ENCODE measurements at places on chromosomes 1 and 21. TPM values are rescaled to one million over a fixed set of nuclear protein-coding genes. Genes with fewer than 3 reads are reported as not detected.

- DNase-seq, result peak; percentile 53
These were observed 262.1 kb upstream of the VAMP3 start for GRCh38 chr1:7508934-7509519.

- peak; percentile 17 for DNase-seq
These were observed 307.0 kb downstream of the ST6GALNAC3 start for GRCh38 chr1:76381450-76382097.

GRCh38 chr1:212473729-212474128, 41.0 kb downstream of the NENF start:
- no peak for DNase-seq

GRCh38 chr1:212805767-212806166, 14.1 kb downstream of the TATDN3 start:
- no peak for DNase-seq

Gene GUCA2A
- total RNA-seq, result not detected

GRCh38 chr21:26719750-26720149, 125.5 kb downstream of the ADAMTS1 start:
- DNase-seq, result no peak

GRCh38 chr1:68185743-68186142, 46.6 kb downstream of the WLS start:
- no peak for DNase-seq

Gene FMO2
- 47.3 TPM for total RNA-seq

DNA sequence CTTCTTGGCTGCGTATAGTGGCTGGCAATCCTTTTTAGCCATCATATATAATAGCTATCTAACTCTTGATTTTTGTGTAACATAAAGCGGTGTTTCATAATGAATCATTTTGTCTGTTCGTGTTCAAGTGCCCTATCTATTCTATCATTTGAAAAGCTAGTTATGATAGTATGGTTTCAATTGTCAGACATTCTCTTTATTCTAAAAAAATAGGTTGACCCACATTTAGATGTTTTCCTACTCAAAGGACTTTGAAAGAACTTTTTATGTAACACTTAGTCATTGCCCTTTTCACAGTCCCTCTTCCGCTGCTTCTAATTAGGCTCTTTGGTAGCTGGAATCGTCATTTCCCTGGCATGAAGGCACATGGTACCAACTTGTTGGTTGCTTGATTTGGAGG, 272.2 kb upstream of the B3GALT2 start:
- DNase-seq, result no peak

- DNase-seq, result peak; percentile 72
These were observed 6.7 kb downstream of the TAS1R3 start for GRCh38 chr1:1337793-1338147.

DNA sequence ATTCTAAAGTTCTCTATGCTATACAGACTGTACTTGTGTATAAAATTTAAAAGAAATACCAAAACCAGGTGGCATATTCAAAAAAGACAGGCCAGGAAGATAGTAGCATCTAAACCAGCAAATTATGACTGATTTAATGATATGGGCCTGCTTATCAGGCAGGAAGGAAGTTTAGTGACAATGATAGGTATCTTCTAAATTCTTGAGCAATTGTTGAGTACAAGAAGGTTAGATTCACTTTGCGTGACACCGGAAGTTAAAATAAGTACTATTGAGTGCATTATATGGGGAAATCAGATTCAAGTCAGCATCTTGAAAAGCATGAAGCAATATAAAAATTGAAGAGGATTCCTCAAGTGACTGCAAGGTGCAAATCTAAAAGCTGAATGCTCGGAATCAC, 186.8 kb upstream of the RGS18 start:
- no peak for DNase-seq

Gene SOX13
- total RNA-seq, result 10.5 TPM

DNA sequence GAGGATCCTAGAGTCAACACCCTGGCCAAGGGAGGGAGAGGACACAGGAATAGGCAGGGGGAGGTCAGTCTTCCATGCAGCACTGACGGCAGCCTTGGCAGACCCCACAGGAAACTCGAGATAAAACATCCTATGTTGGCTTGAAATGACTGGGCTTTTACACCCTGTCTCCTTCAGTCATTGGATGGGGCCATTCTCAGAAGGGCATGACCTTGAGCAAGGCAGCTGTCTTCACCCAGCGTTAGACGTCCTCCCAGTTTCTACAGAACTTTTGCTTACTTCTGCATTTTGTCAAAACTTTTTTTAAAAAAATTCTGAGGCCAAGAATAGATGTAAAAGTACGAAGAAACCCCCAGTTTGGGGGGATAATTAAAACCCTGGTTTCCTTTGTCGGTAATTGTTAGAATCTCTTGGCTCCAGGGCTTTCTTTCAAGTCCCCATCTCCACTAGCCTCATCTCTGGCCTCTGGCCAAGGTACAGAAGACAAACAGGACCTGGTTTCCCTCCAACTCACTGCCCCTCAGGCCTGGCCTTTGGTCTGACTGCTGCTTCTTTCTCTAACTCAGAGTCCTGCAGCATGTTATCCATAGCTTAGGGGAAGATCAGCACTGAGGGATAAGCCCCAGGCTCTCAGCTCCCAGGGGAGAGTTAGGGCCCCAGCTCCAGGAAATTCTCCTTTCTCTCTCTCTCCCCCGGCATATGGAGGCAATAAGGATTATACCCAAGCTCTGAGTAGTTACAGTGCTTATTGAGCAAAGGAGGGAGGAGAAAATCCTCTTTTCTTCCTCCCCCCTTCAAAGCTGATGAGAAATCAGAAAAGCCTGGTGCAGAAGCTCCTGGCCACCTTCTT, 51.6 kb upstream of the KCND3 start:
- DNase-seq, result no peak

DNA sequence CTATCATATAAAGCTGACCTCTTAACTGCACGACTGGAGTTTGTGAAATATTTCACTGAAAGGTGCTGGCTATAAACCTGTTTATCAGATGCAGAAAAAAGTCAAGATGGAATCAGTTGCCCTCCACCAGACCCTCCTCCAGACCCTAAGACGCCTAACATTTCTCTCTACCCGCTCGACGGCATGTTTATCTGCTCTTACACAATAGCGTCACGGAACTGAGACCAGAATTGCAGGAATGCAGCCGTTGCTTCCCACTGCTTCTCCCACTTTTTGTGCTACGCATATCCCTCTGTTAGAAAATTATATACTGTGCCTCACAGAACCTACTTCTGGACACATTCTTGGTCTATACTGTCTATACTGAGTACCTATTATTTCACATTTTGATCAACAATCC, 28.2 kb upstream of the FAM131C start:
- peak; percentile 23 for DNase-seq

Gene NBPF19
- 39.7 TPM for total RNA-seq

GRCh38 chr1:201902198-201902597, 13.5 kb downstream of the SHISA4 start:
- no peak for DNase-seq

- DNase-seq, result no peak
These were observed 19.3 kb upstream of the POGK start for GRCh38 chr1:166819974-166820373.

- no peak for DNase-seq
These were observed 27.2 kb upstream of the ATP1A1 start for GRCh38 chr1:116345843-116346242.

DNA sequence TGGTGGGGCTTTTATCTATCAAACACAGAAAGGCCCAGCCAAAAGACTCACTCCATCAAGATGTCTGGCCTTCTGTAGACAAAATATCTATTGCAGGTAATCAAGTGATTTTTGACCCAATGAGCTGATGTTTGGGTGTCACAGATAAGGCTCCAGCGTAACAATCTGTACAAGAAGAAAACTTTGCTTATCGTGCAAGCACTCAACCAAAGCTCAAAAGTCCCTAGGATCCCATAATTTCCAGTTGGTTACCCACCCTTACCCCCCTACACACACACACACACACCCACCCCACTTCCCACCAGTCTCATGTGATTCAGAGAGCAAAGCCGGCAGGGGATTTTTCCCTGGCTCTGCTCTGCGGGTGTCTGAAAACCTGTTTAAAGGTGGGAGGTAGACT, 5.8 kb downstream of the ITPKB start:
- DNase-seq, result no peak

Gene HTR1D
- not detected for total RNA-seq

- peak; percentile 98 for DNase-seq
These were observed 12.8 kb downstream of the ADAMTSL4 start for GRCh38 chr1:150561974-150562445.

Gene GJA4
- total RNA-seq, result not detected

Gene KCNJ6
- total RNA-seq, result 1.3 TPM

DNA sequence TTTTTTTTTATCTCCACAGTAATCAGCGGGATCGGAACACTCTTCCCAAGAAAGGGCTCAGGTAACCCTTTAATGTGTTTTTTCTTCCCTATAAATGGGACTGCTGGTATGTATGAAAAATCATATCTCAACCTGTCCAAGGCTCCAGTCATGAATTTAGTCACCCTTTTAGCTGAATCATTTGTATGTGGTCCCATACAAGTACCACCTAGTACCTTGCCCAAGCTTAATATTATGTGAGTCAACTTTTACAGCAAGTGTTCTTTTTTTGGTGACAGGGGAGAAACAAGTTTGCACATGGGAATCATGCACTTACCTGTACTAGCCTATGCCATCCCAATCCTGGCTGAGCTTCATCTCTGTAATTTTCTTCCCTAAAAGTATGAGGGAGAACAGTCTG, 43.7 kb upstream of the IPO9 start:
- DNase-seq, result no peak

DNA sequence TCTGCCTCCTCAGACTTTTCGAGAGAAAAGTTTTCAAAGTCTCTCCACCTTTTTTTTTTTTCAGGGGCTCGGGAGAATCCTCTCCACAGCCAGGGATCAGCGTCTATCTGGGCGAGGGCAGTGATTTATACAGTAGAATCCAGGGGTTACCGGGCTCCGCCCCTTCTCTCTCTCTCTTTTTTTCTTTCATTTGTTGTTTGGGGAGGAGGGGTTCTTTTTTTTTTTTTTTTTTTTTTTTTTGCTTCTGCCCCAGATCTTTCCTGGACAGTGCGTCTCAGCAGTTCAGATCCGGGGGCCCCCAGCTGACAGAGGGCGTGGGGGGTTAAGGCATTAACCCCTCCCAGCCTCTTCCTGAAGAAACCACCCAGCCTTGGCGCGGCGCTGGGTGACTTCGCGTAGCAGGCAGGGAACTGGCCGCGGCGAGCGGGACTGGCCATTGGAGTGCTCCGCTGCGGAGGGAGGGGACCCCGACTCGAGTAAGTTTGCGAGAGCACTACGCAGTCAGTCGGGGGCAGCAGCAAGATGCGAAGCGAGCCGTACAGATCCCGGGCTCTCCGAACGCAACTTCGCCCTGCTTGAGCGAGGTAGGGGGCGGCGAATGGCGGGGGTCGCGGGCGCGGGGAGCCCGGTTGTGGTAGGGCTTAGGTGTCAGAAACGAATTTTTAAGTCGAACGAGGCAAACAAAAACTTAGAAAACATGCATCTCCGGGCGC, at the start of gene S1PR1:
S1PR1 (plus strand) TSS at position 504 of the 713 bp plus-strand sequence. CDS start 1,966 bp downstream, outside the sequence.
- peak; percentile 50 for DNase-seq

Gene NTMT2
- not detected for total RNA-seq

GRCh38 chr1:94383966-94384408, 34.2 kb upstream of the ABCD3 start:
- no peak for DNase-seq

Gene AADACL4
- not detected for total RNA-seq

- no peak for DNase-seq
These were observed 1560.3 kb downstream of the MRPL39 start for GRCh38 chr21:24046829-24047443.

DNA sequence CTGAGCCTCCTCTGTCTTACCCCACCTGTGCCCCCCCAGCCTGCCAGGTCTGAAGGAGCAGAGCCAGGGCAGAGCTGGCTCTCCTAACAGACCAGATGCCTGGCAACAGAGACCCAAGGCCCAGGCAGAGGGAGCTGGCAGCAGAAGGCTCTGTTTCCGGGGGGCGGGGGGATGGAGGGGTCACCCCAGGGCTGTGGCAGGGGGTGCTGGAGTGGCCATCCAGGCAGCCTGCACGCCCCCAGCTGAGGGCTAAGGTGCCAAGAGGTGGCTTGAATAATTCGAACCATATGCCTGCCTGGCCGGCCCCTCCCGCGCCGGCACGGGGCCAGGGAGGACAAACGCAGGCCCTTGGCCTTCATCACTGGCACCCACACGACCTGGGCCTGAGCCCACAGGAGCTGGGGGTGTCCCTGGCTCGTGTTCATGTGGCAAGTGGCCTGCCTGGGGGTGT, 16.0 kb upstream of the PLEKHG5 start:
- peak; percentile 26 for DNase-seq

GRCh38 chr21:25908495-25908894, 173.7 kb downstream of the GABPA start:
- DNase-seq, result no peak

DNA sequence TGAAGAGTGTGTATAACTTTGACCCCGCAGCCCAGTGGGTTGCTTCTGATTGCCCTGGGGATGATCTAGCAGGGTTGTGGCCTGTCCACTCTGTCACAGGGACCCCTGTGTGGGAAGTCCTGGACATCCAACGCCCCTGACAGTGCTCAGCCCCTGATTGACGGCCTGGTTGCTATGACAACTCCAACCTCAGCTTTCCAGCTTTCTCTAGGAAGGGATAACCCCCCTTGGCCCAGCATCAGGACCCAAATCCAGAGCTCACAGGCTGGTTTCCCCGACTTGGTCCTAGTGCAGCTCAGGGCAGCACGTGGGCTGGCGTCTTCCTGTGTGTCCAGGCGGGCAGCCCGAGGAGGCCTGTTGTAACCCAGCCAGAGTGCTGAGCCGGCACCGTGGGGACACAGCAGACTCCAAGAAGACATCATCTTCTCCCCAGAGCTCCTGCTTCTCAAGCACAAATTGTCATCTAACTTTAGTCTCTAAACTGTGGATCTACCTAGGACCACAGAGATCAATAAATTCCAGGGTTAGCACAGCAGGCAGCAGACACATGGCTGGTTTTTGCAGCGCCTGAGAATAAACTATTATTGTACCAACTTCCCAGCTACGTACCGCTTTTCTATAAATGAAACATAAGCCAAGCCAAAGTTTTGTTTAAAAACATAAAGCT, 18.9 kb upstream of the PDXK start:
- no peak for DNase-seq

DNA sequence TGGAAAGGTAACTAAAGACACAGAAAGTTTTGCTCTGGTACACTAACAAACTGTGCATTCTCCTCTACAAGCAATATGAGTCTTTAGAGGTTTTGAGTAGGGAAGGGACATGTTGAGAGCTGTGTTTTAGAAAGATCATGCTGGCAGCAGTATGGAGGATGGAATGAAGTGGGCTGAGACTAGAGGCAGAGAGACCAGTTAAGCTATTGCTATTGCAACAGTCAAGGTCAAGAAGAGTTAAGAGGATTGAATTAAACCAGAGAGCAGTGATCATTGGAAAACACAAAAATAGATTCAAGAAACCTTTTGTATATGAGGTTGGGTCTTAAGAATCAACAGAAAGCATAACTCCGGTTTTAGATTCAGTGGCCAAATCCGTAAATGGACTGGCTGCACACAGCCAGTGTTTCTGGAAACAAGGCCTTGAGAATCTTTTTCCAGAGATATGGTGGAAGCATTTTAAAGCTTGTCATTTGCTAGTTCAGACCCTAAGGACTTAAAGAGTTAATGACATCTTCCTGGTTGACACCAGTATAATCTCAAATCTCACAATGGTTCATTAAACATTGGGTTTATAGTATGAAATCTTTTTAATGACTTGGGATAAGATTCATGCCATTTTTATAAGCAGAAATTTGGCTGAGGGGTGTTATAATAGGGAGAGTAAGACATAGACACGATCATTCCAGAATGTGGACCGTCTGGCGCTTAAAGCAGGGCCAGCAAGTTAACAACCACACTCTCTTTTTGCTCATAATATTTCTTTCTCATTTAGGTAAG, 177.9 kb downstream of the NR5A2 start:
- DNase-seq, result no peak

Measured in stomach (tissue), 19 donors.